ENCODE measurements at places on chromosomes 1 and 21.

DNA sequence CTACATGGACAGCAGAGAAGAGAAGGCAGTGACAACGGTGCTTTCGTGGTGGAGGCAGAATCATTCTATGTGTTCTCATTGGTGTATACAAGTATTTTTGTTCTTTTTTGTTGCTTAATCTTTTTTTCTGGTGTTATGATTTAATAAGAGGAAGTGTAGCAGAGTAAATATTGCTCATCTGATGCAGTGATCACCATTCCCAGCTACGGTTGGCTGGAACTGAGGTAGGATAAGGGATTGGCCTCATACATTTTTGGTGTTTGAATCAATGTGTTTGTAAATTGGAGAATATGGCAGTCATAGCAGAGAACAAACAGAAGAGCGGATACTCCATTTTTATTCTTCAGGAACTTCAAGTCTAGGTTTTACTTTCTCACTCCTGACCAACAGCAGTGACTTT lies 76.6 kb downstream of the UBE2U start:
- H3K27ac ChIP-seq = no peak overlapping the region
- H3K36me3 ChIP-seq = no peaks in the 10 kb centered on the region
- H3K4me1 ChIP-seq = no peaks in the 10 kb centered on the region
- peaks cover 3% of the 10 kb centered on the region for H3K27me3 ChIP-seq

GRCh38 chr1:160431571-160431970 lies 31.2 kb downstream of the VANGL2 start:
- peak overlapping the region; percentile 54 for H3K4me3 ChIP-seq
- peaks cover 73% of the 10 kb centered on the region for H3K4me1 ChIP-seq
- H3K36me3 ChIP-seq = peaks cover 10% of the 10 kb centered on the region
- DNase-seq = no peak

DNA sequence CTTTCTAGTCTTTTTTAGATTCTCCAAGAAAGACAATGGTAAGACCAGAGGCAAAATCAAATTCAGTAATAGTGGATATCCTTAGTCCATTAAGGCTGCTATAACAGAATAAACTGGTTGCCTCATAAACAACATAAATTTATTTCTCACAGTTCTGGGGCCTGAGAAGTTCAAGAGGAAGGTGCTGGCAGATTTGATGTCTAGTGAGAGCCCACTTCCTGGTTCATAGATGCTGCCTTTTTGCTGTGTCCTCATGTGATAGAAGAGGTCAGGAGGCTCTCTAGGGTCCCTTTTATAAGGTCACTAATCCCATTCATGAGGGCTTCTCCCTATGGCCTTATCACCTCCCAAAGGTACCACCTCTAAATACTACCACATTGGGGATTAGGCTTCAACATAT lies 31.5 kb upstream of the BTG3 start:
- no peak for DNase-seq
- no peaks in the 10 kb centered on the region for H3K27me3 ChIP-seq
- H3K4me3 ChIP-seq = no peak overlapping the region
- H3K4me1 ChIP-seq = peaks cover 6% of the 10 kb centered on the region

DNA sequence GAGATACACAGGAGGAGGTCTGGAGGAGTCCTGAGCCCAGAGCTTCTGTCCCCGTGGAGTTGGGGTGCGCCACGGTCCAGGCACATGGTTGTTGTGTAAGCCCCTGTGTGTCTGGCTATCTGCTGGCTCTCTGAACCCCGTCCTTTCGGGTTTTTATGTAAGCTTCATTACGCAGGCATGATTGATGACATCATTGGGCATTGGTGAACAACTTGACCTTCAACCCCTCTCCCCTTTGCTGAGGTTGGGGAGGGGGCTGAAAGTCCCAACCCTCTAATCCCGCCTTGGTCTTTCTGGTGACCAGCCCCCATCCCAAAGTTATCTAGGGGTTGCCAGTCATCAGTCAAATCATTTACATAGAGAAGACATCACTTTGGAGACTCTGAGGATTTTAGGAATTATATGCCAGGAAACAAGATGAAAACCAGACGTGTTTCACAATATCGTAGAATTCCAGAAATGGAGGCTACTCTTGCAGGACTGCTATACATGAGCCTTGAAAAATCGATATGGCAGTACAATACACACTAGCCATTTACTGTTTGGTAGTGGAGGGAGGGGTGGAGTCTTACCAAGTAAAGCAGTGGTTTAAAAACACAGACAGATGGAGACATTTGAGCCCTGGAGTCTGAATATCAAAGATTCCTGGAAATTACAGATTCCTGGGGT lies 69.8 kb upstream of the SCAF4 start:
- H3K36me3 ChIP-seq = no peaks in the 10 kb centered on the region
- DNase-seq = no peak
- H3K27ac ChIP-seq = no peak overlapping the region
- no peaks in the 10 kb centered on the region for H3K4me1 ChIP-seq
- H3K27me3 ChIP-seq = peaks cover 57% of the 10 kb centered on the region
- H3K4me3 ChIP-seq = no peak overlapping the region

- DNase-seq = no peak
- no peak overlapping the region for H3K27ac ChIP-seq
- peaks cover 19% of the 10 kb centered on the region for H3K27me3 ChIP-seq
- no peaks in the 10 kb centered on the region for H3K36me3 ChIP-seq
- no peak overlapping the region for H3K4me3 ChIP-seq
- H3K4me1 ChIP-seq = no peaks in the 10 kb centered on the region
Measured at GRCh38 chr1:109718495-109718894, 6.4 kb downstream of the GSTM5 start.

Data from central memory CD8-positive, alpha-beta T cell (primary cell).